ENCODE measurements at places on chromosomes 3 and 15. TPM values are rescaled to one million over a fixed set of nuclear protein-coding genes. Genes with fewer than 3 reads are reported as not detected.

The ARNT2 gene
- 5.8 TPM for total RNA-seq

DNA sequence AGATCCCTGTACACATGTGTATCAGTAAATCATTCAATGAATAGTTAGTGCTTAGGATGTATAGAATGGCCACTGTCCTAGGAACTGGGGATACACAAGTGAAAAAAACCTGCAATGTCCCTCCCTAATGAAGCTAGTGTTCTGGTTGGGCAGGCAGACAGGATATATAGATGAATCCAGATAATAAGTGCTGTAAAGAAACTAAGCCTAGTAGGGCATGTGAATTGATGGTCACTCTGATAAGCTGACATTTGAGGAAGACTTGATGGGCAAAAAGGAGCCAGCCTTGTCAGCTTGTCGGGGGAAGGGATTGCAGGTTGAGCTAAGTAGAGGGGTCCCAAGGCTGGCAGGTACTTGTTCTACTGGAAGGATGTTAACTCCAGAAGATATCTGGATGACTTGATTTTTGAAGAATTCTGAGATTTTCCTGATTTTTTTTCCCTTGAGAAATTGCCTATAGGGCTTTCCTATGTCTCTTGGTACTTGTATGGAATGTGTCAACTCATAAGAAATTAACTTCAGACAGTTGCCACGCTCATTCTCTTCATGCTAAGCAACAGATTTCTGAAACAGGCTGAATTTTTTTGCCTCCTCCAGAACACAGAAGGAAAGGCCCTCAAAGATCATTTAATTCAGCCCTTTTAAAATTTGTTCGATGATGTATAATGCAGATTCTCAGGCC, 6.3 kb upstream of the KIF23 start:
- DNase-seq = no peak
- no peaks in the 10 kb centered on the region for H3K27me3 ChIP-seq
- no peak overlapping the region for H3K27ac ChIP-seq
- no peak overlapping the region for H3K4me3 ChIP-seq

DNA sequence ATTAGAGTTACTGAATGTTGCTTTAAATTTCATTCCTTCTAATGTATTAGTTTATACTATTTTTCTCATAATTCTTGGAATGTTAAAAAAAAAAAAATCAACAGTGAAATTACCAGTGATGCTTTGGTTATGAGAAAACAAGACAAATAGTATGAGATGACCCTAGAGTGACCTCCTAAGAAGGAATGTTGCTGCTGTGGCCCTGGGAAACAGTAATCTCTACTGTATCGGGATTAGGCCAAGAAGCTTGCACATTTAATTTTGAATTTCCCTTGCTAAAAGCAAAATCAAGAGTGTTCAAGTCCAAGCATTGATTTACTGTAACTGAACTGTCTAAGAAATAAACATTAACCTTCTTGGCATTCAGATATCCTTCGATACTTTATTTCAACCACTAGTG, 18.1 kb downstream of the TOPBP1 start:
- no peak for DNase-seq
- peaks cover 28% of the 10 kb centered on the region for H3K36me3 ChIP-seq
- H3K27ac ChIP-seq = no peak overlapping the region
- no peaks in the 10 kb centered on the region for H3K4me1 ChIP-seq
- no peaks in the 10 kb centered on the region for H3K27me3 ChIP-seq

The DPH3 gene
- 14.7 TPM for total RNA-seq

The PCBP4 gene
- 32.2 TPM for total RNA-seq

DNA sequence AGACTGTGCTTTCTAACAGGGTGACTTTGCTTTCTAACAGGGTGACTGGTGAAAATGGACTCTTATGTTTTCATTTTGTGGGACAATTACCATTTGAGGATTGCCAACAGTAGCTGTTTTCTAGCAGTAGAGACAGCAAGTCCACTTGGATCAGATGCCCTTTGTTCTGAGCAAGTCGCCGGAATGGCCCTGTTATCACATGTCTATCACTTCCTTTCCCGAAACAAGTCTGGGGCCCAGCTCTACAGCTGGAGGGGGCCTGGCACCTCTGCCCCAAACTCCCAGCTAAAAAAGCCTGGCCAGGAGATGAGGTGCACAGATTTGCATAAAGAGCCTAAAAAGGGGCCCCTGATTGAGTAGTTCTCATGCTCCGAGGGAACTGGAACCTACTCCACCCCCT, 44.6 kb downstream of the THBS1 start:
- H3K36me3 ChIP-seq = no peaks in the 10 kb centered on the region
- peak overlapping the region; percentile 30 for H3K27ac ChIP-seq
- no peak overlapping the region for H3K4me3 ChIP-seq
- no peaks in the 10 kb centered on the region for H3K4me1 ChIP-seq

DNA sequence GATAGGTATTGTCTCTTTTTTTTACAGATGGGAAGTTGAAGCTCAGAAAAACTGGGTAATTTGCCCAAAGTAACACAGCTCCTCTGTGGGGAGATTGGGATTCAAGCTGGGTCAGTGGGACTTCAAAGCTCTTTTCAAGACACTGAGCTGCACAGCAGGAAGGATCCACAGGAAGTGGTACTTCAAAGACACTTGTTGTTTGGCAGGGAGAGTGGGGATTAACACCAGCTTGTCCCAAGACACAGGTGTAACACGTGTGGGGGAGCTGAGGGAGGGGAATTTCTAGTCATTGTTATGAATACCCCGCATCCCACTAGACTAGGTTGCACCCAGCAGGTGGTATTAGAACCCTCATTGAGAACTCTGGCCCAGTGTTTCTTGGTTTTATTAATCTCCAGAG, 116.0 kb downstream of the FOXB1 start:
- peaks cover 14% of the 10 kb centered on the region for H3K27me3 ChIP-seq
- no peaks in the 10 kb centered on the region for H3K36me3 ChIP-seq
- no peak overlapping the region for H3K4me3 ChIP-seq
- DNase-seq = no peak
- H3K27ac ChIP-seq = no peak overlapping the region
- no peaks in the 10 kb centered on the region for H3K4me1 ChIP-seq

The HOMER2 gene
- total RNA-seq = 26.0 TPM

DNA sequence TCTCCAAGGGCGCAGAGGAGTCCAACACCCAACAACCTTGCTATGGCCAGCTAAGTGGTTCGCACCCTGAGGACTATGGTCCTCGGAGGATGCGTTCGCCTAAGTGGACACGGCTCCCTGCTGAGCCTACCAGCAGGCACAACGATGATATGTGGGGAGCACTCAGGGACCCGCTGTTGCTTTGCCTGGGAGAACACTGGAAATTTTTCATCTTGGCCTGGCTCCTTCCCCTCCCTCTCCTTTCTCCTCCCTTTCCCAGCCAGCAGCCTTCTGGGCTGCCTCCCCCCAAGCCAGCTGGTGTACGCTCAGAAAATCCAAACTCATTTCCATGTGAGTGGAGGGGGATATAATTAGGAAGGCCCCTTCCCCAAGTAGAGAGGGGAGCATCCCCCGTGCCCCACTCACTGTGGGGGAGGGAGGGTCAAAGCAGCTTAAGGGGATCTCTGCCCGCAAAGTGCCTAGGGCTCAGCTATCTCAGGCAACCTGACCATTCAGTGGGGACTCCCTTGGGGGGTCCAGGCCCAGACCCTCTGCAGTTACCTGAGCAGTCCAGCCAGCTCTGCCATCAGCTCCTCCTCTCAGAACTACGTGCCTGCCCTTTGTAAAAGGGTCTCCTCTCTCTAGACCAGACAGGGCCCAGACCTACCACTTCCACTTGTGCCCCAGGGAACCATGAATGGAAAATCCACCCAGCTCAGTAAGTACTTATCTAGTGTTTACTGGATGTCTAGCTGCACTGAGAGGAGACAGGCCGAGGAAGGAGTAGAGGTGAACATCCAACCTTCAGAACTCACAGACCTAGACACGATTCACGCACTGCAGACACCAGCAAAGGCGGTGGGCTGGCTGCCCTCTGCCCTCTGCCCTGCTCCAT, 742 bp upstream of the SEMA7A start:
- no peaks in the 10 kb centered on the region for H3K27me3 ChIP-seq
- H3K36me3 ChIP-seq = no peaks in the 10 kb centered on the region
- H3K4me3 ChIP-seq = no peak overlapping the region
- H3K4me1 ChIP-seq = peaks cover 13% of the 10 kb centered on the region
- no peak overlapping the region for H3K27ac ChIP-seq
- no peak for DNase-seq

Measured in adrenal gland (tissue), 19 donors.